ENCODE measurements at places on chromosomes 1 and 21. TPM values are rescaled to one million over a fixed set of nuclear protein-coding genes. Genes with fewer than 3 reads are reported as not detected.

GUK1 gene
- 292 TPM for total RNA-seq

ASCL5 gene
- total RNA-seq: not detected

RHD gene
- not detected for total RNA-seq

PLA2G2A gene
- 58.3 TPM for total RNA-seq

CCDC27 gene
- not detected for total RNA-seq

IGSF5 gene
- total RNA-seq: not detected

GRIK3 gene
- total RNA-seq: 7.1 TPM

GRCh38 chr21:26490771-26491170, 82.3 kb downstream of the CYYR1 start:
- DNase-seq: no peak

- DNase-seq: peak; percentile 100
Observed at GRCh38 chr1:18902523-18903290, at the start of gene ALDH4A1. Gene ALDH4A1 (minus strand): TSS chr1:18902555. CDS start chr1:18902523, 32 bp downstream.

DNA sequence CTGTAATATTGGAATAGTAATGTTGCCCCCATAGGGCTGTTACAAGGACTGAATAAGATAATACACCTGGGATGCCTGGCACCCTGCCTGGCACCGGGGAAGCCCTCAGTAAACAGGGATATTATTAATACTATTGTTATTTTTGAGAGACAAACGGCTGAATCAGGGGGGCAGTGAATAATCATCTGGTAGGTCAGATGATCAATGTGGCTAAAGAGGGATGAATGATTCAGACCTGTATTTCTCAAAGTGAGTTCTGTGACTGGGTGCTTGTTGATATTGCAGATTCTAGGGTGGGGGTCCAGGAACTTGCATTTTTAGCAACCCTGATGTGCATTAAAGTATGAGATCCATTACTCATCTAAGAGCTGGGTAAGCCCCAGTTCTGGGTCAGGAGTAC, 46.2 kb upstream of the BCL10 start:
- no peak for DNase-seq

- no peak for DNase-seq
Observed at GRCh38 chr1:227451954-227452353, 111.4 kb upstream of the ZNF678 start.

- no peak for DNase-seq
Observed at GRCh38 chr1:75712306-75712705, 12.2 kb upstream of the ACADM start.

Data from esophagus muscularis mucosa (tissue), 4 donors.